ENCODE measurements at places on chromosomes 4 and X.

DNA sequence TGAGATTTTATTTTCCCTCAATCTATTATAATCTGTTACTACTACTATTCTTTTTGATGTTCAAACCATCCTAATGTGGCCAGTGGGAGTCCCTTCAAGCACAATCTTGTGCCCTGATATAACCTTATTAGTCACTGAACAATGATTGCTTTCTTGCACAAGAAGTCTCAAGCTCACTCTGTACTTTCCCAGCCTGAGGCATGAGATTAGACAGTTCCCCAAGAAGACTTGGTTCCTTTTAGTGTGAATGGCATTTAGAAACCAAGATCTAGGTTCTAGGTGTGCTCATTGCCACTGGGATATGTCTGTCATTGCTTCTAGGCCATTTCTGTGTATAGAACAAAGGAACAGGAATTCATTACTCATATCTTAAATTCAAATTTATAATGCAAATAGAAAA lies 28.0 kb upstream of the RBM41 start:
- H3K27ac ChIP-seq, result no peak overlapping the region
- no peak overlapping the region for H3K4me3 ChIP-seq
- H3K36me3 ChIP-seq, result no peaks in the 10 kb centered on the region
- no peaks in the 10 kb centered on the region for H3K27me3 ChIP-seq
- no peak for DNase-seq
- no peaks in the 10 kb centered on the region for H3K4me1 ChIP-seq

DNA sequence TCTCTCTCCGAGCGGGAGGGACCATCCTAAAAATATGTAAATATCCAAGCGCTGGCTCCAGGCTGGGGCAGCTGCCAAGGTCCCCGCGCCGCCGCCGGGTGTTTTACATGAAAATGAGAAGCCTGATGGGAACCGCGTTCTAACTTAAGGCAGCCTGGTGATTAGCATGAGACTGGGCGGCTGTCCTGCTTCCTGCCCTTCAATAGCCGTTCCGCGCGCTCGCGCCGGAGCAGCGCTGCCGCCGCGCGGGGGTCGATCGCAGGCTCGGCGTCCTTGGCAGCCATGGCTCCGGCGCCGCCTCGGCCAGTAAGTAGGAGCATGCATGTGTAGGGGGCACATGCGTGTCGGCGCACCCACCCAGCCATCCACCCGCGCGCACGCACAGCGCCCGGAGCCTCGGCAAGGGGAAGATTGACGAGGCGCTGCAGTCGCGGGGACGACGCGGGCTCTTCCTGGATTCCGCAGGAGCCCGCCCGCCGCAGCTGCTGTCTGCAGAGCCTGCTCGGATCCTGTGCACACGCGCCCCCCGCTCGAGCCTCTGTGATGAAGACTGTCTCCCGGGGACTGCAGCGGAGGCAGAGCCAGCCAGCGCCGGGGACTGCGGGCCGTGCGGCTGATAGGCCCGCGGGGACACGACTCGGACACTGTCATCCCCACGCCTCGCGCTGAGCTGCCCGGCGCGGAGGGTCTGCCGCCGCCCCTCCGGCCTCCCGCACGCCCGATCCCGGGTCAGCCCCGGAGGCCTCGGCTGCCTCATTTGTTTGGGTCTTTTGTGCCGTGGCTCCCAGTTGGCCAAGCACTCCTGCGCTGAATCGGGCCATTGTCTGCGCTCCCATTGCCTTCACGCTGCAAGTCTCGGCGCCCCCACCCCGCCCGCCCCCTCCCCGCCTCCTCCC lies 734 bp downstream of the STOX2 start:
- DNase-seq, result peak; percentile 21
- H3K27me3 ChIP-seq, result peaks cover 31% of the 10 kb centered on the region
- peaks cover 8% of the 10 kb centered on the region for H3K4me1 ChIP-seq
- H3K27ac ChIP-seq, result no peak overlapping the region

GRCh38 chr4:5865896-5866599 lies 26.8 kb downstream of the CRMP1 start:
- H3K27ac ChIP-seq, result no peak overlapping the region
- peak; percentile 23 for DNase-seq
- H3K36me3 ChIP-seq, result no peaks in the 10 kb centered on the region
- no peak overlapping the region for H3K4me3 ChIP-seq
- H3K4me1 ChIP-seq, result peaks cover 19% of the 10 kb centered on the region

DNA sequence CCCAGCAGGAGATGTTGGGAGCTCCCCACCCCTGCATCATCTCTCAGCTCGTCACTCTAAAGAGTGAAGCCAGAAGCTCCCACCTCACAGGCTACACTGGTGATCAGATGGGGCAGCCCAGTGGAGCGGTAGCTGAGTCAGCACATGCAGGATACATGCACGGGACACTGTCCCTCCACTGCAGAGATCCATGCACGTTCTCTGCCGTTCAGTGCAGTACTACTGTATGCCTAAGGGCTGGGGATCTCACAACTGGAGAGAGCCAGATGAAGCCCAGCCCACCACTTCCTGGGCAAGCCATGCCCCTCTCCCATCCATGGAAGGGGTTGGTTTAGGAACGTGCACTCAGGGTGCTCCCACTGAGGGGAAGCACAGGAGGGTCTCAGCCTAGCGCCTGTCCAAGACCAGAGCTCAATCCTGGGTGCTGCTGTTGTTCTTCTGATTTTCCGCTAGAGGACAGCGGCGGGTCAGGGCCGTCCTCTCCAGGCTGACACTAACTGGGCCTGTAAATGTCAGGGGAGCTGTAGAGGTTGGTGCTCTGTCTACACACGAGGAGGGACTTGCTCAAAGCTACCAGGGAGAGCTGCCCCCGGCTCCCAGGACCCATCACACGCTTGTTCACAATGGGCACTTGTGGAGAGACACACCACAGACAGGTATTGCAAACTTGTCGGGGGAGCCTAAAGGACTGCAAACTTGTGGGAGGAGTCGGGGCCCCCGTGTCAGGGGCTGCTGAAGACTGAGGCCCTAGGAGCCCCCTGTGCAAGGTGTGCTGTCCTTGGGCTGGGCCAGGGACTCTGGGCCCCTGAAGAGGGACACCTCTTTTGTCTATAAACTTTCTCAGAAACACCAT lies 18.2 kb upstream of the ABLIM2 start:
- H3K27me3 ChIP-seq, result peaks cover 9% of the 10 kb centered on the region
- no peaks in the 10 kb centered on the region for H3K36me3 ChIP-seq
- DNase-seq, result peak; percentile 31
- H3K4me3 ChIP-seq, result no peak overlapping the region
- no peak overlapping the region for H3K27ac ChIP-seq
- H3K4me1 ChIP-seq, result no peaks in the 10 kb centered on the region

GRCh38 chr4:40405193-40405592 lies 70.1 kb downstream of the CHRNA9 start:
- H3K36me3 ChIP-seq, result no peaks in the 10 kb centered on the region
- no peak for DNase-seq
- no peak overlapping the region for H3K4me3 ChIP-seq
- H3K4me1 ChIP-seq, result no peaks in the 10 kb centered on the region
- H3K27me3 ChIP-seq, result no peaks in the 10 kb centered on the region

DNA sequence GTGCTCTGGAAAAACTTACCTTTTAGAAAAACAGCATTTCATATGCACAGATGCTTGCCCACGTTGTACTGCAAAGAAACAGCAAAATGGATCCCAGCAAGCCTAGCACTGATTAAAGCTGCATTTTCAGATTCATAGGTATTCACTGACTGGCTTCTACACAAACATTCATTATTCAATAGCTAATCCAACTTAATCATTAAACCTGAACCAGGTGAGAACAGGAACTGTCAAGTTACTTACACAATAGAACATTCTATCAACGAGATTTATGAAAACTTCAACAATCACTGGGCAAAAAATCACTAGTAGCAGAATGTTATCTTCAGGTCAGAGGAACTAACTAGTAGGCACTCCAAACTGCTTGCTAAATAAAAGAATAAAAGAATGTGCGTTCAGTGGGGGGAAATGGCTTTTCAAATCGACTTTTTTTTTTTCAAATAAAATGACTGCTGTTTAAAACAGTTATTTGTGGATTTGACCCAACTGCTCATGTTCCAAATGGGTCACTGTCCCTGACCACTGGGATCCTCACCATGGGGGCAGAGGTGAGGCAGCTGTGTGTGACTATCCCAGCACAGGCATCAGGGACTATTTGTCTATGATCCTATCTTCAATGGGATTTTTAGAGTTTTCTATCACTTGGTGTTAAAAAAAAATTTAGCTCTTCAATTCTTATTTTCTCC lies 42.3 kb downstream of the STX18 start:
- no peak overlapping the region for H3K4me3 ChIP-seq
- no peak for DNase-seq
- no peak overlapping the region for H3K27ac ChIP-seq
- no peaks in the 10 kb centered on the region for H3K36me3 ChIP-seq
